Jurkat, Clone E6-1 (cell line): ENCODE measurements at places on chromosomes 11 and 22.

DNA sequence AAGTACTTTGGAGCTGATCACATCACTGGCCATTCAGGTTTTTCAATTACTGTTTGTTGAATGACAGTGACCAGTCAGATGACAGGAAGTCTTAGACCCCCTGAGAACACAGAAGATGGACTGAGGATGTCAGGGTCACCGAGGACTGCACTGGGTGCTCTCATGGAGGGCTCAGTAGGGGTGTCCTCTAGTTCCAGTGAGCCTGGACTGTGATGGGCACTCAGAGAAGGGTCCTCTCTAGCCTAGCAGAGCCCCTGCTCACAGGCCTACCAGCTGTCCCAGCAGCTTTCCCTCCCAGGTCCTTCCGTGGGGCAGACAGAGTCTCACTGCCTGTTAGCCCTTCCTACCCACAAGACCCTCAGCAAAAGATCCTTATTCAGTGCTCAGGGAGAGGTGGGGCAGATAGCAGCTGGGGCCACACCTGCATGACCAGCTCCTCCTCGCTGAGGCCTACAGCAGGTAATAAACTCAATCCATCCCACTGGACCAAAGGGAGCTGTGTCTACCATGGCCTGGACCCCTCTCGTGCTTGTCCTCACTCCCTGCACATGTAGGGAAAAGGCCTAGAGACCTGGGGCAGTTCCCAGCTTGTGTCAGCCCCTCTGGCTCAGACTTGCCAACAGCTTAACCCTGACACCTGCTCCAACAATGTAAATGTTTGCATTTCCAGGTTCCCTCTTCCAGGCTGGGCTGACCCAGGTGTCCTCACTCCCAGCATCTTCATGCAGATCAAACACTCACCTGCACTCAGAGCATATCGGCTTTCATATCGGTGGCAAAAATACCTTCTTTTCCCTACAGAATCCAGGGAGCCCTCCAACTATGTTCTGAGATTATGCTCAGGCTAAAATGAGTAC is 25.2 kb upstream of the VPREB1 start:
- no peak for DNase-seq

DNA sequence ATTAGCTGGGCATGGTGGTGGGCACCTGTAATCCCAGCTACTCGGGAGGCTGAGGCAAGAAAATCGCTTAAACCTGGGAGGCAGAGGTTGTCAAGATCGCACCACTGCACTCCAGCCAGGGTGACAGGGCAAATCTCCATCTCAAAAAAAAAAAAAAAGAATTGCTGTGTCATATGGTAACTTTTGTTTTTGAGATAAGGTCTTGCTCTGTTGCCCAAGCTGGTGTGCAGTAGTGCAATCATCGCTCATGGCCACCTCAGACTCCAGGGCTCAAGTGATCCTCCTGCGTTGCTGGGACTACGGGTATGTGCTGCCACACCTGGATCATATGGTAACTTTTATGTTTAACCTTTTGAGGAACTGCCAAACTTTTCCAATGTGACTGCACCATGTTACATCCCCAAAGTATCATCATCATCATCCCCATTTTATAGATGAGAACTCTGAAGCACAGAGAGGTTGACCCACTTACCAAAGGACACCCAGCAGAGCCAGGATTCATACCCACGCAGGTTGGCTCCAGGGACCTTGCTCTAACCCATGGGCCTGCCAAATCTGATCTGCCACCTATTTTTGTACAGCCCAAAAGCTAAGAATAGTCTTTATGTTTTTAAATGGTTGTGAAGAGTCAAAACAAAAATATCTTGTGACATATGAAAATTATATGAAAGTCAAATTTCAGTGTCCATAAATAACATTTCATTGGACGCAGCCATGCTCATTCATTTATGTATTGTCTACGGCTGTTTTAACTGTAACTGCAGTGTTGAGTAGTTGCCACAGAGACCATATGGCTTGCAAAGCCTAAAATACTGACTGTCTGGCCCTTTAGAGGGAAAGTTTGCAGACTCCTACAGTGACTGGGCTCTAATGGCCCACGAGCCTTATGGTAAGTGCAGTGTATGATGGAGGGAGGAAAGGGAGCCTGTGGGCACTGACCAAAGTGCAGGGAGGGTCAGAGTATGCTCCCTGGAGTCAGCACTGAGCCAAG is 45.3 kb downstream of the GDPD5 start:
- no peak for DNase-seq

DNA sequence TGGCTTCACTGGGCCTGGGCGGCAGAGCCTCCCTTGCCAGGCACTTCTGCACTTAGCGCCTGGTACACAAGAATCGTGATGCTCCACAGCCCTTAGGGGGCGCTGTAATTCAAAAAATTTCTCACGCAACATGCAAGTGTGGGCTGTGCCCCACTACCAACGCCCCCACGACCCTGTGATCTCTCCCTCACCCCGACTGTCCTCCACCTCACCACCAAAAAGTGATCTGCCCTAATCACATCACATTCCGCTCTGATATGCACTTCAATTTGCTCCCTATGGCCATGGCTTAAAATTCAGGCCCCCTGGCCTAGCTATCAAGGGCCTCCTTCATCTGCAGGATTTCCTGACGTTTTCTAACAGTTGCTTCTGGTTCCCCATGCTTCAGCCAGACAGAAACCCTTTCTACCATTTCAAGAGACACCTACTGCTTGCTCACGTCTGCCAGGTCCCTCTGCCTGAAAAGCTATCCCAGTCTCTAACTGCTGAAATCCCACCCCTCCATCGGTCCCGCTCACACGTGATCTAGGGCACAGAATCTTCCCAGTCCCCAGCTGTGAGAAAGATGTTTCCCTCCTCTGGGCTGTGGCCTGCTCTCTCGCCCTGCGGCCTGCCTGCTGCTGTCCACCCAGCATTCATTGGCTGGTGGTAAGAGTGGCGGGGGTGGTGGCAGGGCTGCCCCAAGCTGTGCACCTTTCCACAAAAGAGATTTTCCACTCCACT is 27.9 kb upstream of the LRRC32 start:
- DNase-seq, result peak; percentile 36

DNA sequence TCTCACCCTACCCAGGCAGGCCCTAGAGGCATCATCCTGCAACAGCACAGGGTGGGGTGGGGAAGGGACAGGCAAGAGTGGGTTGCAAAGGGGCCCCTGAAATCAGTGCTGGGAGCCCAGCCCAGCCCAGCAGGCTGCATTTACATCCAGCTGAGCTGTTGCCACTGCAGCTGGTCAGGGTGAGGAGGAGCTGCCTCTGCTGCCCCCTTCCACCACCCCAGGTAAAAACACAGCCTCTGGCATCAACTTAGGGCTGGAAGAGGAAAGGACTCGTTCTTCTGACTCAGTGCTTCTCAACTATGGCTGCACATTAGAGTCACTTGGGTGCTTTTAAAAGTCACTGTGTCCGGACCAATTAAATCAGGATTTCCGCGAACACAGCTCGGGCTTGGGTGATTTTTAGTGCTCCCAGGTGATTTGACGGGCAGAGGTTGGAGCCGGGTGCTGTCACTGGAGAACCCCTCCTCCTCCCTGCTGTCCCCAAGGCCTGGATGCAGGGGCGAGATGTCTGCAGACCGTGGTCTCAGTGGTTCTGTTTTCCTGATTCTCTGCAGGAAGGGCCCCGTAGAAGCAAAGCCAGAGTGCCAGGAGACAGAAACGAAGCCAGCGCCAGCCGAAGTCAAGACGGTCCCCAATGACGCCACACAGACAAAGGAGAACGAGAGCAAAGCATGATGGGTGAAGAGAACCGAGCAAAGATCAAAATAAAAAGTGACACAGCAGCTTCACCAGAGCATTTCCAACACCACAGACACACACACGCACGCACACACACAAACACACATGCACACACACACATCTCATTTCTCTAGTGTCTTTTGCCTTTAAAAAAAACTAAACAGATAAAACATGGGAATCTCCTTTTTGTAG is 39.4 kb upstream of the TTC12 start:
- no peak for DNase-seq

DNA sequence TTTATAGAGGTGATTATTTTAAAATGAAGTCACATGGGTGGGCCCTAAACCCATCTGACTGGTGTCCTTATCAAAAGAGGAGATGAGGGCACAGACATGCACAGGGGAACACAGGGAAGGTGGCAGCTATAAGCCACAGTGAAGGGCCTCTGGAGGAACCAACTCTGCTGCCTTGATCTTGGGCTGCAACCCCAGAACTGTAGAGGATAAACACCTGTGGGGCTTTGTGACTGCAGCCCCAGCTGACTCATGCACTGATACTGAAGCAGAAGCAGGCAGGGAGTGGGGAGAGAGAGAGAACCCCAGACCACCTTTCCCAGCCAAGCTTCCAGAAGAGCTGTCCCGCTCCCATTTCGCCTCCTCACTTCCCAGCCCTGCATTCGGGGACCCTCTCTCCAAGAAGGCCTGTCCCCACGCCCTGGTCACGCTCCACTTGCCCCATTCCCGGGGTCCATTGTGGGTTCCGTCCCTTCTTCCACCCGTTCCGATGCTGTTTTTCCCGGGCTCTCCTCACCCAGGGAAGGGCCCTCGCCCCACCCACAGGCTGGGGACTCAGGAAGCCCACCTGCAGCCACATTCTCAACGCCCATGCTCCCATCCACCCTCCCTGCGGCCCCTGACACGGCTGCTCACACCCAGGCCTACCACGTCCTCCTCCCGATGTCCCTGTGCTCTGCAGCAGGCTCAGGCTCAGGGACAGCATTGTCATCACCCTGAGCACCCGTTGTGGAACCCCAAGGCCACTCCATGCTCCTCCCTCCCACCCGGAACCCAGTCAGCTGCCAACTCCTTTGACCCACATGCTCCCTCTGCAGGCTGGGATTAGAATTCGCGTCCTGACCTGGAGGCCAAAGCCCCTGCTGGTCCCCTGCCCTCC is 90.8 kb upstream of the SHANK2 start:
- DNase-seq, result peak; percentile 44

GRCh38 chr22:35205961-35206360 is 51.3 kb upstream of the HMGXB4 start:
- DNase-seq, result no peak

GRCh38 chr22:37588546-37589215 is 8.8 kb upstream of the LGALS2 start:
- DNase-seq, result no peak

- DNase-seq, result no peak
These were observed 33.1 kb upstream of the NCAM1 start for GRCh38 chr11:112928136-112928535.
